ENCODE measurements at places on chromosomes 16 and 17. TPM values are rescaled to one million over a fixed set of nuclear protein-coding genes. Genes with fewer than 3 reads are reported as not detected.

Gene C17orf78
- not detected for total RNA-seq

GRCh38 chr17:49766918-49767530 lies 3.1 kb upstream of the FAM117A start:
- DNase-seq = no peak

DNA sequence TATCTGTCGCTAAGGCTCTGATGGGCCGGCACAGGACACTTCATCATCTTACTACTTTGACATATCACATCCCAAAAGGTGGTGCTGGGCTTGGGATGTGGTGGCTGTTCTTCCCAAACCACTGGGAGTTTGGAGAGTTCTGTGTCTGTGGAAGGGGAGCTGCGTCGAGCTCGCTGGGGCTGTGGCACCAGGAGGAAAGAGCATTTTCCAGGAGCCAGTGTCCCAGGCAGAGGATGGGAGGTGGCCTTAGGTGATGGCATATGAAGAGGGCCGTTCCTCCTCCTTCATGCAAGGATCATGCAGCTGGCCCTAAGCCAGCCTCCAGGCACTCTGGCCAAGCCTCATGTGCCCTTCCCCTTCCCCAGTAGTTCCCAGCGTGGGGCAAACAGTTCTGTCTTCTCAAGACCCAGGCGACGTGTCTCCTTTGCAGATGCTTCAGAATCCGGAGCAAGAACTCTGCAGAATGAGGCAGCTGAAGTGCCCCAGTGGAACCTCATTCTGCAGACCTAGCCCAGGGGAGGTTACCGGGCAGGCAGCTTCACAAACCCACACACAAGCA lies 89.4 kb upstream of the TNRC6C start:
- DNase-seq = no peak

- DNase-seq = no peak
These were observed at the start of gene CHD9NB for GRCh38 chr16:53052519-53053501. Gene CHD9NB, minus strand, starts transcription at chr16:53052897. Its CDS starts 8,739 bp downstream, at chr16:53044158.

- DNase-seq = no peak
These were observed 24.9 kb downstream of the MPP3 start for GRCh38 chr17:43808076-43808475.

DNA sequence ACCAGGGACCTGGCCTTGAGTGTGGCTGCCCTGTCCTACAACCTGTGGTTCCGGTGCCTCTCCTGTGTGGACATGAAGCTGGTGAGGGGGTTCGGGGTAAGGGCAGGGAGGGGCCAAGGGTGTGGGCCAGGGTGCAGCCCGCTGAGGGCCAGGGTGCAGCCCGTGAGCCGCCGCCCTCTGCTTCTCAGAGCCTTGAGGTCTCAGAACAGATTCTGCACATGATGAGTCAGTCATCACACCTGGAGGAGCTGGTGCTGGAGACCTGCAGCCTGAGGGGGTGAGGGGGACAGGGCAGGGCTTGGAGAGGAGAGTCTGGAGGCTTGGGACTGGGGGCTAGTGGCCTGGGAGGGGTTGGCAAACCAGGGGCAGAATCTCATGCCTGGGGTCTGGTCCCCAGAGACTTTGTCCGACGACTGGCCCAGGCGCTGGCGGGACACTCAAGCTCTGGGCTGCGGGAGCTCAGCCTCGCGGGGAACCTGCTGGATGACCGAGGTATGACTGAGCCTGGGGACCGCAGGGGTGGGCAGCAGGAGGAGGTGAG lies 2.2 kb downstream of the CARMIL2 start:
- DNase-seq = no peak

Gene UBTF
- 99.0 TPM for total RNA-seq

DNA sequence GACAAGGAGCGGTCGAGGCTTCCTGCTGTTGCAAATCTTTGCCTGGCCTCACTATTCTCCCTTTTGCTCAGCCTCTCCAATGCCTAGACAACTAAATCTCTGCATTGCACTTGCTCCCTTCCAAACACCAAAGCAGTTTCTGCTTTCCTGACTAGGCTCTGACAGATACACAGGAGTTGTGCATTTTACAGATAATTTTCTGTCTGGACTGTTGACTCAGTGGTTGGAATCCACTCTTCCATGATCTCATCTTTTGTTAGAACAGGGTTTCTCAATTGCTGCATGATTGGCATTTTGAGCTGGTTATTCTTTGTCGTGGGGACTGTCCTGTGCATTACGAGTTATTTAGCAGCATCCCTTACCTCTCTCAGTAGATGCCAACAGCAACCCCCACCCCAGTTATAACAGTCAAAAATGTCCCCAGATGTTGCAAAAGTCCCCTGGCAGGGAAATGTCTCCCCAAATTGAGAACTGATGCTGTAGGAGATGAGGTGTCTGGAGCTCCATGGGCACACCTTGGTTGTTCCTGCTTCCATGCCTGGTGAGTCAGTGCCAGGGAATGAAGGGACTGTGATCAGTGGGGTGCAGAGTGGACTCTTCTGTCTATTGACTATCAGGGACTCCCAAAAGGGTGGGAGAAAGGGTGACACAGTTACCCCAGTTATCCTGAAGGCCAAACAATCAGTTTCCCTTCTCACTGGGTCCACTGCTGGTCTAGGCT lies 557.4 kb upstream of the PSMD7 start:
- DNase-seq = no peak

Gene TPSG1
- not detected for total RNA-seq

Gene SLC35G6
- total RNA-seq = not detected

GRCh38 chr16:12290868-12291267 lies 314.3 kb downstream of the SNX29 start:
- DNase-seq = no peak

Measured in osteocyte (in vitro differentiated cells).